ENCODE measurements at places on chromosomes 1 and 21.

DNA sequence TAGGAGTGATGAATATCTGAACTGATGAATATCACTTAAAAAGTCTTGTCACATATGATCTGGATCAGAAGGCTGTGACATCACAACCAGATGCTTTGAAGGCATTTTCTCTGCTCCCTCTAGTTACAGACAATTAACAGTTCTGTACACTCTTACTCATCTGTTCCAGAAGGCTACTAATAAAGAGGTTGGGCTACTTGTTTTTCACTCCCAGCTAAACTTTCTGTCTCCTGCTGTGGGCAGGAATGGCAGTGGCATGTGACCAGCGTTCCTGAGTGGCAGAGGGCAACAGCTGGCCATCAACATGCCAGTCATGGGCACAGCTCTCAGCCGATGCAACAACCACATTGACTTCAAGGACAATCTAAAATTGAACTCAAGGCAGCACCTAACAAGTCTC is 66.7 kb downstream of the SLC45A1 start:
- DNase-seq = no peak

GRCh38 chr1:227315629-227316346 is 2.5 kb downstream of the CDC42BPA start:
- no peak for DNase-seq

- DNase-seq = no peak
Measured at GRCh38 chr1:227777156-227777555, 38.3 kb upstream of the PRSS38 start.

GRCh38 chr1:103239034-103239433 is 130.7 kb upstream of the COL11A1 start:
- no peak for DNase-seq
